ENCODE measurements at places on chromosomes 2 and 18.

GRCh38 chr2:33810046-33810835 lies 211.1 kb upstream of the FAM98A start:
- no peak for DNase-seq

GRCh38 chr18:58095655-58096054 lies 51.6 kb downstream of the NEDD4L start:
- DNase-seq = peak; percentile 75

- DNase-seq = no peak
Observed at GRCh38 chr2:27634291-27634690, 5.4 kb downstream of the GPN1 start.

DNA sequence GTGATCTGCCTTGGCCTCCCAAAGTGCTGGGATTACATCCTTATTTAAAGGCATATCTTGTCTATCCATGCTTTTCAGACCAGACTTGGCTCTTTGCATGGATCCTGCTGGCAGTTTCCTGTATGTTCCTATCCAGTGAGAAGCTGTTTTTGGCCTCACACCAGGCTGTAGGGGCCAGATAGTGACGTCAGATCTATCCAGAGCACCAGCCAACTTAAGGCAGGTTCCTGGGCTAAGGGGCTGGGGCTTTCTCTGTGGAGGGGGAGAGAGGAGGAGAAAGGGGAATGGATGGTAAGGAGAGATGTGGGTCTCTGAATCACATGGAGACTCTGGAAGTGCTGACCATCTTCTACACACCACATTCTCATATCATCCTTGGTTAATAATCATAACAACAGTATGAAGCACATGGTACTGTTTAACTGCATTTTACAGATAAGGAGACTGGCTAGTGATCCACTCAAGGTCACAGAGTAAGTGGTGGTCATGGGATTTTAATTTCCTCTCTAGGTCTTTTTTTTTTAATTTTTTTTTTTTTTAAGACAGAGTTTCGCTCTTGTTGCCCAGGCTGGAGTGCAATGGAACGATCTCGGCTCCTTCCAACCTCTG lies 2.0 kb upstream of the FAM117B start:
- DNase-seq = peak; percentile 79

GRCh38 chr2:239278941-239279365 lies 121.9 kb downstream of the HDAC4 start:
- DNase-seq = no peak

DNA sequence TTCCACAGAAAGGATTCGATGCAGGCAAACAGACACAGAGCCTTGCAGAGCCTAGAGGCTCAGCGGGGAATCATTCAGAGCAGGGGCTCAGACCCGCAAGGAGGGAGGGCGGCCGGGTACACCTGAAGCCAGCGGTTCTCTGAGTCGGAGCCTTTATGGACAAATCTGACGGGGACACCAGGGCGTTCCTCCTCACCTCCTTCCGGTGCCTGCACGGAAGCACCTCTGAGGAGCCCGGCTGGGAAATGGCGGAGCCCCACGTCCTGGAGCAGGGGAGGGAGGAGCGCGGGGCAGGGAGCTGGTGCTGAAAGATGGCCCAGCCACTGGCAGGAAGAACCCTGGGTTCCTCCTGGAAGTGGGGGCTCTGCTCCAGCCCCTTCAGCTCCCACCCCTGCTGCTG lies 193.5 kb upstream of the ALKAL2 start:
- no peak for DNase-seq

GRCh38 chr2:26650713-26651469 lies 9.7 kb upstream of the CIB4 start:
- DNase-seq = no peak

DNA sequence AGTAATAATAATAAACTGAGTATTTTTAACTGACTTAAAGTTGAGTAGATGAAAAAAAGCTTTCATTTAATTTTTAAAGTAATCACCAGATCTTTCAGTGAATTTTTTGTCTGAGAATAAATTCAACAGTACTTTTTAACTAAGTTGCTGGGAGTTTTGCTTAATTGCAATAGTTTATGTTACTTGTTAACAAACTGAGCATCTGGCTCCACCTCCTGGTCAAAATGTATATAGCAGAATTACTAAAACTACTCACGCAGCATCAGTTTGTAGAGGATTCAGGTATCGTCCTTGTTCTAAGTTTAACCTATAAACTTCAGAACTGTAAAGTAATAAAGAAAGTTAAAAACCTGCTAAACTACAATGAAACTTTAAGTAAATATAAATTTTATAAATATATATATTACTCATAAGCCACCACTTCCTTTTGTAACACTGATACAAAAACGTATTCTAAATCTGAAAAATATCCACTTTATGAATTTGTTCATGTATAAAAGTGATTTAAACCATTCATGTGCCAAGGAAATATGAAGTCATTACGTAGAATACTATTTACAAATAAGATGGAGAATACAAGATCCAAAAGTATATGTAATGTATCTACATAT lies 21.3 kb downstream of the NOL10 start:
- no peak for DNase-seq

DNA sequence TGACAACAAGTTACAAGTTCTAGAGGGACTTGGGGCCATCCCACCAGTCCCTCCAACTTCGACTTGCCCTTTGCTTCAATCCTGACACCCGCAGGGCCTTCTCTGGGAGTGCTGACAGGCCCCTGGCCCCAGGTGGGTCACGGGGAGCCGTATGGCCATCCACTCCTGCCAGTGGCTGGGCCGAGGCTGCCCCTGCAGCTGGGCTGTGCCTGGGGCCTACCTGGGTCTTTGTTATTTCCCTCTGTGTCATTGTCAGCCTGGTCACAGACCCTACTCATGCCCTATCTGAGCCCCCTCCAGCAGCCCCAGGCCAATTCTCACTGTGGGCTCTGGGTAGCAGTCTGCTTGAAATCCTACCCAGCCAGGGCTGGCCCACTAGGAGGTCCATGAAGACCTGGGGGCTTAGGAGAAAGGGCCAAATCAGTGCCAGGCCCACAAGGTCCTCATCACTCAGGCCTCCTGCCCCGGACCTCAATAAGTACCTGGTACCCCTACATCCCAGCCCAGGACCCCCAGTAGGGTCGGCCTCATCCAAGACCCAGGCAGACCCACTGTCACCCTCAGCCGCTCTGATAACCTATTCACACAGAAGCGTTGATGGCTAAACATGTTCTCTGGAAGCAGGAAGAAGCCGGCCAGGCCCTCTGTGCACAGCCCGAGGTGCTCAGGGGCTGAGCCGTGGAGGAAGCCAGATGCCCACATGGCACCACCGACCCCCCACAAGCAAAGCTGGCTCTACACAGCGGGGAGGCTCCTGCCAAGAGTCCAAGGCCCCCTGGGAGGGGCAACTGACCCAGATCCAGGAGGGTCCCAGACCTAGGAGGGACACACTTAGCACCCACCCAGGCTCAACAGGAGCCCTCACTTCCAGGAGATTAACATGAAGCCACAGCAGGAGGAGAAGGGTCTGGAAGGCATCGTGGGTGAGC lies 57.7 kb downstream of the BIN1 start:
- DNase-seq = peak; percentile 28
